CD4-positive, alpha-beta T cell treated with Interleukin-12 subunit alpha and Interleukin-12 subunit beta, for 1 hour (primary cell): ENCODE measurements at places on chromosomes 6 and 20.

- DNase-seq: no peak
Observed at GRCh38 chr6:50962213-50962759, 143.6 kb downstream of the TFAP2B start.

DNA sequence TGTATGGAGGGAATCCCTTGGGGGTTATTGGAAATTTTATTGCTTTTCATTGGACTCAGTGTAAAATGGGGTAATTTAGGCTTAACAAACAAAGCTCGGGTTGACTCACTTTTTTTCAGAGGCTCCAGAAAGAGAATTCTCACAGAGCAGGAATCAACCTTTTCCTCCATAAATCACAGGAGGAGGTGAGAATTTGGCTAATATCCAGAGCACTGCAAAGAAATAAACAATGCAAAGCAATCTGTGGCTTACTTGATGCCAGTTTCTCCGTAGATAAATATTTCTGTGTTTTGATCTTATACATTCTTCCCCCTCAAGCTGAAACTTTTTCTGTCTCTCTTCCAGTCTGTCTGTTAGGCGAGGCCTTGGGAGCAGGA lies 176.6 kb downstream of the TSHZ2 start:
- DNase-seq: no peak

- no peak for DNase-seq
Observed at GRCh38 chr6:30726506-30727413, 6.6 kb downstream of the TUBB start.

GRCh38 chr6:93721386-93722048 lies 302.2 kb upstream of the EPHA7 start:
- DNase-seq: no peak

- DNase-seq: no peak
Observed at GRCh38 chr6:4380881-4381281, 245.5 kb upstream of the ECI2 start.

DNA sequence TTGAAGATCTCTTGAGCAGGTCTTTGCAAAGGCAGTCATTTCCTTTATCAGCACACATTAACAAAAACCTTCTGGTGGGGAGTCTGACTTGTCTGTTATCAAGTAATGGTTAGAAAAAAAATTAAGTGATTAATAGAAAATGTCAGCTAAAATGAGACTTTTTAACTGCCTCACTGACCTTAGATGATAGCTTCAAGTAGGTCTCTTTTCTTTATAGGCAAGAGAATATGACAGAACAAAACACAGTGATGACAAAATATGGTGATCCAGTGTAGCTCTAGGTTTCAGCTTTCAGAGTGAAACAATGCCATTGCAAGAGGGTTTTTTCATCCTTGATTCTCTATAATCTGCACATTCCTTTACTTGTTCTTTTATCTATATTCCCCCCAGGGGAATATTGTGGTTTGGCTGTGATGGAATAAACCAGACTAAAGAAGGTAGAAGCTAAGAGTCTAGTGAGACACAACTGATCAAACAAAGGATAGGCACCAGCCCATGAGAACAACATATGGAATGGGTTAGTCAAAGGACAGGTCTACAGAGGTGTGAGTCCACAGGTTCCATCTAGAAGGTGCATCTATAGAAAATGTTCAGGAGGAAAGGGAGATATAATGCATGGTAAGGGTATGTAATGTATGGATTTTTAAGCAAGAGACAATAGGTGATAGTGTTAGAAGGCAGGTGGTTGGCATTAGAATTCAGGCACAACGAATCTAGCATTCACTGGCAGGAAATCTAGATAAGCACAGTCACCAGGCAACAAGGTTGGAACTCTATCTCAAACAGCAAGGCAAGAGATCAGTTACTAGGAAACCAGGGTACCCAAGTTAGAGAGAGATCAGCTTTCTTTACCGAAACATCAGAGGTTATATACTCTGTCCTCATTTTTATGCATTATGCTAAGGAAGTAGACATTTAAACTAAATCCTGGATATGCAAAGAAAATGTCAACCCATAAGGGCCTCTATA lies 228.9 kb upstream of the SMLR1 start:
- no peak for DNase-seq

GRCh38 chr20:19850198-19850533 lies 92.1 kb downstream of the RIN2 start:
- no peak for DNase-seq

- DNase-seq: no peak
Observed at GRCh38 chr20:44350567-44350966, 4.9 kb upstream of the HNF4A start.

GRCh38 chr6:151494235-151494935 lies 568 bp downstream of the CCDC170 start:
- no peak for DNase-seq

- no peak for DNase-seq
Observed at GRCh38 chr6:147983581-147984366, 358.9 kb upstream of the SASH1 start.

- no peak for DNase-seq
Observed at GRCh38 chr6:105894556-105894955, 191.6 kb upstream of the PRDM1 start.

GRCh38 chr6:139369068-139369467 lies 5.4 kb downstream of the CITED2 start:
- no peak for DNase-seq

DNA sequence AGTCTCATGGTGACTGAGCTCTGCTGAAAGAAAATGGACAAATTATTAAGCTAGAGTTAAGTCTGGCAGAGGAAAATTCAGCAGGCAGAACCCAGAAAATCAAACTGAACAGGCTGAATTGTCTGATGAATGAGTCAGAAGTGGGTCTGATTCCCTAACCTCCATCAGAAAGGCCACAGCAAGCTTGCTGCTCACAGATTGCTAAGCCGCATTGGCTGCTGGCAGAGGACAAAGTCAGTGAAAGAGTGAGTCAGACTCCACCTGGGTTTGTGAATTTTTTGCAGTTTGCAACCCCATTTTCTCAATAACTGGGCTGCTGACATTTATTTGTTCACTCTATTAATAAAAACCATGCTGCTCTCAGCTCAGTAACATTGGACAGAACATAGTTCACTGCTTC lies 191.3 kb downstream of the EPM2A start:
- no peak for DNase-seq
